ENCODE measurements at places on chromosomes 13 and 19.

DNA sequence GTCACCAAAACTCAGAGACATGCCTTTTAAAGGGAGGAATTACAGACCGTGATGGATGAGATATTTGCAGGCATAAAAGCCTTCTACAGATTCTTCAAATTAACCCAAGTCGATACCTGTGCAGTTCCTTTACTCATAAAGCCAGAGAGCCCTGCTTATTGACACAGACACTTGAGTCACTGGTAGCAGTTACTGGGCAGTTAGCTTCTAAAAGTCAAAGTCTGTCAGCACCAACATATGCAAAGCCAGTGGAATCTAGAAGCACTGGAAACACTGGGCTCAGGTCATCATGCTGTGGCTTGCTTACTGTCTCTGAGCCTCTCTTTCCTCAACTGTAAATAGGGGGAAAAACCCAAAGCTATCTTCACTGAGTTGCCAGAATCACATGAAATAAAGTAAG is 25.7 kb upstream of the LRCH1 start:
- DNase-seq, result no peak

- DNase-seq, result peak; percentile 29
Measured at GRCh38 chr19:29620931-29621351, 14.9 kb downstream of the POP4 start.

DNA sequence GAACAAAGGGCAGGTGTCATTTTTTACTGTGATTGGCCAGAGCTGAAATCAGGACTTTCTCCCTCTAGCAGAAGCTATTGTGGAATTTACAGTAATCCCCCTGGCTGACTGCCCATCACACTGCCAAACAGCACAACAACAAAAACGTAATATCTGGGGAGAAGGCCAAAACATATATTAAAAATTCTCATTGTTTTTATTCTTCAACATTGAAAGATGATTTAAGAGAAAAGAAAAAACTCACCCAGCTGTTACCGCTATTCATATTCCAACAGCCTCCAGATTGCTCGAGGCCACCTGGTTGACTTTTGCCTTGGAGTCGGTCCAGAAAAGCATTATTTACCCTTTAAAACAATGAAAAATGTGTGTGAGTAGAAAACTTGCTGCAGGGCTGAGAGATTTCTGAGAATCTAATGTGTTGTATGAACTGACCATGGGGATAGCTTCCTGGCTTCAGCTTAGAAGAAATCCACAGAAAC is 97.2 kb downstream of the EPSTI1 start:
- DNase-seq, result no peak

GRCh38 chr19:45492627-45493470 is 4.0 kb downstream of the RTN2 start:
- DNase-seq, result no peak

- no peak for DNase-seq
Measured at GRCh38 chr13:36133950-36134626, 2.9 kb upstream of the DCLK1 start.

GRCh38 chr19:3142292-3142670 is 6.4 kb downstream of the GNA15 start:
- peak; percentile 57 for DNase-seq

All from CD4-positive, alpha-beta T cell treated with Interleukin-15 for 4 hours (primary cell).